Stimulated activated CD4-positive, alpha-beta T cell treated with anti-CD3 and anti-CD28 coated beads, Interleukin-15, amount 100 ng/mL, for 1 hour (primary cell): ENCODE measurements at places on chromosomes 4 and X.
A peak's percentile ranks its signal among the peaks of the same experiment; 100 is the strongest.

DNA sequence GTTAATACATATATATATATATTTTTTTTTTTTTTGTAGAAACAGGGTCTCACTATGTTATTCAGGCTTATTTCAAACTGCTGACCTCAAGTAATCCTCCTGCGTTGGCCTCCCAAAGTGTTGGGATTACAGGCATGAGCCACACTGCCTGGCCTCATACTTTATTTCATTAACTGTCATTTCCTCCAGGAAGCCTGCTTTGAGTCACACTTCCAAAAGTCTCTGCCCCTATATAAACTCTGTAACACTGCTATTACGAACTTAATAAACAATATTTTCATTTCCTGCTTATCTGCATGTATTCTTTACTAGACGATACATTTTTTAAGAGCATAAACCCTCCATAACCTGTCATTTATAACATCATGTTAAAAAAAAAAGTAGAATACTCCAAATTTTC, 167.2 kb downstream of the WDFY3 start:
- no peak for DNase-seq

DNA sequence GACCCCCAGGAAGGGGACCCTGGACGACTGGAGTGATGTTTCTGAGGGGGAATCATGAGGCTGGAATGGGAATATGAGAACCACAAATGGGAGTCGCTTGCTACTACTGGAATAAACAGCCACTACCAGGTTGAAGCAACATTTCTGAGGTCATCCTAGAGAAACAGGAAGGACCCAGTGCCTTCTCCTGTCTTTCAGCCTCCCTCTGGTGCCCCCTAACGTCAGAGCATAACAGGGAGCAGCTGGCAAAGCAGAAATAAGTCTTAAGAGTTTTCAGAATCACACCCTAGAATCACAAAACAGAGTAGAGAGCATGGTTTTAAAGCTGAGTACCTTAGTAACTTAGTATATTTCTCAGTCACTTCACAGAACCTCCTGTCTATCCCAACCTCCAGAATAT, 347.8 kb upstream of the PITX2 start:
- DNase-seq, result no peak

GRCh38 chrX:19057856-19058255, 64.4 kb downstream of the ADGRG2 start:
- no peak for DNase-seq

DNA sequence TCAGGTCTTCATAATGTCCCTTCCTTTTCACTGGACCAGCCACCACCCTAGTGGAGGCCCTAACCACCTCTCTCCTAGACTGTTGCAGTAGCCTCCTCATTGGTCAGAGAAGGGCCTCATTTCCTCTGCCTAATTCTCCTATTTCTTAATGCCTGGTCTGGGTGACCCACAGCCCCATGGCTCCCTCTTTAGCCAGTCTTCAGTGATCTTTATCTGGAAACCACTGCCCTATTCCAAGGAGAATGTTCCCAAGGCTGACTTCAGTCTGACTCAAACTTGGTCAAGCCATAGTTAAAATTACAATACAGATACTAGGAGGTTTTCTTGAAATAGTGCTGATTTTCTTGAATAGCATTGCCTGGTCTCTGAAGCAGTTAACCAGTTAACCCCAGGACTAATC, 53.6 kb upstream of the PRPS1 start:
- no peak for DNase-seq

- DNase-seq, result peak; percentile 44
Observed at GRCh38 chr4:24488399-24489164, 95.8 kb downstream of the DHX15 start.

GRCh38 chr4:169630069-169630468, 9.7 kb downstream of the CLCN3 start:
- no peak for DNase-seq

- DNase-seq, result no peak
Observed at GRCh38 chr4:21451032-21451431, 497.5 kb downstream of the KCNIP4 start.

DNA sequence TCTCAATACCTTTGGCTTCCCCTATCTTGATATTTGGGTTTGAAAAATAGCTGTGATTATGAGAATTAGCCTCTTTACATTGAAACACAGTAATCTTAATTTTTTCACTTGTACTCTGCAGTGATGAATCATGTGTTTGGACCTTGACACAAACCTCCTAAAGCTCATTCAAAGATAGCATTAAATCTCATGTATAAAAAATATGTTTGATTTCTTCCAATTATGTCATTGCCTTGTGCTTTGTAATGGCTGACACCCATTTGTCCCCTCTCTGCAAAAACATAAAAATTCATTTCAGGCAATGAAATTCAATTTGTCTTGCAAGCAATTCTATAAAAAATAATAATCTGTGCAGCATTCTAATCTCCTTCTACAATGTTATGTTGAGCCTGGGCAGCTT, 422.4 kb upstream of the BOD1L1 start:
- DNase-seq, result no peak

GRCh38 chrX:108464604-108465003, 25.0 kb downstream of the COL4A5 start:
- no peak for DNase-seq
